RKO (cell line): ENCODE measurements at places on chromosomes 3 and 15.

GRCh38 chr3:194133661-194134230 is 2.2 kb upstream of the HES1 start:
- DNase-seq = peak; percentile 41

DNA sequence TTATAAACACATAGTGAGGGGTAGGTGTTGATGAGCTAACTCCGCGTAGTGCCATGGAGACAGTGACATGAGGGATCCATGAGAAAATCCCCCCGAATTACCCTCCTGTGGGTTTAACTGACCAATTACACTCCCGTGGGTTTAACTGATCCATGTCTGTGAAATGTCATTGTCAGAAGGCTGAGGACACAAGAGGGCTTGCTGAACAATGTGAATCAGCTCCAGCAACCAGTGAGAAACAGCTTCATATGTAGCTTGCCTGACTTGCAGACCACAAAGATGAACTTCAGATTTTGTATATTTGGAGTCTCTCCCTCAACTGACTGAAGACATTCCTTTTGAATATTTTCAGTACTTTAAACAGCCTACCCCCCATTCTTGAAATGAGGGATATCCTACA is 144.9 kb downstream of the FBN1 start:
- DNase-seq = no peak

GRCh38 chr3:40631341-40631995 is 106.7 kb downstream of the ZNF621 start:
- DNase-seq = no peak

DNA sequence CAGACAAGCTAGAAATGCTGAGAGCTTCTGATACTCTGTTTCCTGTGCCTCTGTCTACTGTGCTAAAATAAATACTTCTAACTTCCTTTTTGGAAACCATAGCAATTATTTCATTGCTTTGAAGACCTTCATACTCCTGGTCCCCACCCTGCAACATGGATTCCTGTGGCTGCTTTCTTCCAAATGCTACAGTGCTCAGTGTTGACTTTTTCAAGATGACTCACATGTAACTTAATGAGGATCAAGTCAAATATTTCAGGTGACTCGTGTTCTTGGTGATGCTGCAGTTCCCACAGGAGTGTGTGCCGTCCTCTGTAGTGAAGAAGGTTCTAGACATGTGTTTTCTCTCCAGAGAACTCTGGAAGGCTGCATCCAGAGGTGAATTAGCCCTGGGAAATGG is 288.6 kb downstream of the CLSTN2 start:
- DNase-seq = no peak

DNA sequence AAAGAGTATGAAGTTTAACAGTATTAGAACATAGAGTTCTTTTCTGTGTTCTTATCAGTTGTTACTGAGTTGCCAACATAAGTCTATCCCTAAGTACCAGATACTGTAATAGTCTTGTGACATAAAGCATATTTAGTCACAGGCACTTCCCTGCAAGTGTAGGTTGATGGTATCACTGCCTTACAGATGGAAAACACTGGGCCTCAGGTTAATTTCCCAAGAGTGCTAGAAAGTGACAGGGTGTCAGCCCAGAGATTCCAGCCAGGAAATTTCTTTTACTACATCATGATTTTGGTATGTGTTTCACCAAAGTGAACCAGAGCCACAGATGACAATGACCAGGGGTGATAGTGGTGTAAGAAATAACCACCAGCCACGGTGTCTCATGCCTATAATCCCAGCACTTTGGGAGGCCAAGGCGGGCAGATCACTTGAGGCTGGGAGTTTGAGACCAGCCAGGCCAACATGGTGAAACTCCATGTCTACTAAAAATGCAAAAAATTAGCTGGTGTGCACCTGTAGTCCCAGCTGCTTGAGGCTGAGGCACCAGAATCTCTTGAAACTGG is 3.2 kb downstream of the EIF1B start:
- peak; percentile 14 for DNase-seq

GRCh38 chr15:46461416-46461815 is 826.6 kb downstream of the SQOR start:
- no peak for DNase-seq

DNA sequence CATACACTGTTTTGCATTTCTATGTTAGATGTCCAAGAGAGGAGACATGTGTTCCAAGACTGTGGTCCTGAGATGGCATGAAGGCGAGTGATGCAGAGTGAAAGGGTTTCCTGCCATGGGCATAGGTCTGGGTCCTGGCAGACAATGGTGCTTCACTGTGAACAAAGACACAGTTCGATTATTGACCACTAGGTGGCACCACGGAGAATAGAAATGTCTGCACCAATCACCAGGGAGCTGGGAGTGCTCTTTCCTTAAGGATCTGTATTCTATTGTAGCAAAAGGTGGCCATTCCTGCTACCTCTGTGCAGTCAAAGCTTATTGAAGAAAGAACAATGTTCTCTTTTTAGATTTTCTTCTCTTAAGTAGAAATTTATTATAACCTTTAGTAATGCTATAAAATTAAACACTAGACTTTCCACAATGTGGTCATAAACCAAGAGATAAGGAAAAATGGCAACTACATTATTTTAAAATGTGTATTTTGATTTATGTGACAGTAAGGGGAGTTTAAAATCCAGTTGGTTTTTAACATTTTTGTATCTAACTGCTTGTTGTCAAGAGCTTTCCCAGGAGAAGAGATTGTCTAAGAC is 88.7 kb downstream of the GABRG3 start:
- DNase-seq = peak; percentile 47

GRCh38 chr3:134854254-134854653 is 59.2 kb downstream of the EPHB1 start:
- no peak for DNase-seq

DNA sequence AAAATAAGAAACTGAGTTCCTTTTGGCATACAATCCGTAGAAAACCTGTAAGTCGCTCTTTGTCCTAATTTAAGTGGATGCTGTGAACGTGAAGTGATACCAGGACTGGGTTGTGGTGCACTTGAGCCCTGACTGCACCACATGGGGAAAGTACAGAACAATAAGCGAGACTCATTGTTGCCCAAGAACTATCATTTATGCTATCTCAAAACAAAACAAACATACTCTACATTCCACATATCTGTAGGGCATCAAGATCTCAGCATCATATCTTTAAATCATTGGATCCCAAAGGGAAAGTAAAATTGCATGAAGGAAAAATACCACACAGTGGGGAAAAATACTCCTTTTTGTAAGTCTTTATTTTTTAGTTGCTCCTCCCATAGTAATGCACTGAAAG is 580.3 kb downstream of the MECOM start:
- DNase-seq = no peak

- DNase-seq = no peak
Observed at GRCh38 chr3:72280876-72281275, 495.9 kb upstream of the PROK2 start.

GRCh38 chr3:44019736-44020135 is 221.9 kb upstream of the TOPAZ1 start:
- DNase-seq = no peak

DNA sequence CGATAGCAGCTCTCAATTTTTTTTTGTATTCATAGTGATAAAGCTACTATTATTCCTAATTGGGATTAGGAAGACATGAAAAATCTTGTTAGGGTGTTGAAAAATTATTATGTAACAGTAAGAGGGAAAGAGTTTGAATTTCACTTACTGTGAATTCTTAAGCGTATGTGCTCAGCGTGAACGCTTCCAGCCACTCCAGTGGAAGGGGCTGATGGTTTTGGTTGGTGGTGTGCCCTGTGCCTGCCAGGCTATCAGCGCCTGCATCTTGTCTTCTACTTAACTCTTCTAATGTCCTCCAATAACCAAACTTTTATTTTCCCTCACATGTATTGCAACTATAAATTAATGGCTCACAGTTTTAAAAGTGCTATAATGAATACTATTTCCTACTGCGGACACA is 22.5 kb downstream of the CDIN1 start:
- DNase-seq = no peak

DNA sequence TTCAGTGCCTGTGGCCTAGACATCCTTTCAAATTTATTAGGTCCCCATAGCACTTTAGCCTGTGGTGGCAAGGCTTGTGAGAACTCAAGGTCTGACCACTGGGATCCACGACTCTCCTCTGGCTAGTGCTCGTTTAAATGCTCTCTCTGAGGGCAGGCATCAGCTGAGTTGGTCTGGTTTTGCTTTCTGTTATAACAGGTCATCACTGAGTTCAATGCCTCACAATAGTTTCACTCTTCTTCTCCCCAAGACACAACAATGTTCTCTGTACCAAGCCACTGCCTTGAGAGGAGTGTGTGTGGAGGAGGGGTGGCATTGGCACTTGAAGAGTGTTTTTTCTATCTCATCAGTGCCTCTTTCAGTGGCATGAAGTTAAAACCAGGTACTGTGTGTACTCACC is 7.6 kb downstream of the OR5K4 start:
- DNase-seq = no peak
